Ureter (tissue), 1 donor: ENCODE measurements at places on chromosomes 3 and 15.

DNA sequence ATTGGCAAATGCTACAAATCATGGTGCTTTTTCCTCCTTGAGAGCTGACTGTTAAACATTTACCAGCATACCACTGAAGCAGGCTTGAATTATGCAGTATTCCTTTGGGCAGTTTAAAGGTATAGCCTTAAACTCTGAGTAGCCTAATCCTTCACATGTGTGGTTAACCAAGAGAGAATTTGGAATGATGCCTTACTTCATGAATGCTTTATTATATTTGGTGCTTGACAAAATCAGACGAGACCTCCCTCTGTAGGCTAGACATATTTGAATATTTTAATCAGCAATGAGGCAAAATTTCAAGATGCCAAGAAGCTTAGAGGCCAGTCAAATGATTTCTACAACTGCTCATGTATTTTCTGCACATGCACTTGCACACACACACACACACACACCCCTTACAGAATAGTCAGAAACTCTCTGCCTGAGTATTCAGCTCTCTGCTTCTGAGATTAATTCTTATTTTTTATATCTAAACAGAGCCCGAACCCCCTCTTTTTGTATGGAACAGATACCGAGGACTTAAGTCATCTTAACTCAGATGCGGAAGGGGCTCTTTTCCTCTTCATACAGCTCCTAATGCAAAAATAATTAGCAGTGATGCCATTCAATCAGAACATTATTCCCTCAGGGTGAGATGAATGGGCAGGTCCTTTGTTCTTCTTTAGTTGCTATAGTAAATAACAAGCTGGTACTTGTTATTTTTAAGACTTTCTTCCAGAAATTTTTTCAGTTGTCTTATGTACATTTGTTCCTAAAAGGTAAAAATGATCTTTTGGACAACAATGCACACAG lies 195.5 kb upstream of the TMC3 start:
- DNase-seq: no peak

DNA sequence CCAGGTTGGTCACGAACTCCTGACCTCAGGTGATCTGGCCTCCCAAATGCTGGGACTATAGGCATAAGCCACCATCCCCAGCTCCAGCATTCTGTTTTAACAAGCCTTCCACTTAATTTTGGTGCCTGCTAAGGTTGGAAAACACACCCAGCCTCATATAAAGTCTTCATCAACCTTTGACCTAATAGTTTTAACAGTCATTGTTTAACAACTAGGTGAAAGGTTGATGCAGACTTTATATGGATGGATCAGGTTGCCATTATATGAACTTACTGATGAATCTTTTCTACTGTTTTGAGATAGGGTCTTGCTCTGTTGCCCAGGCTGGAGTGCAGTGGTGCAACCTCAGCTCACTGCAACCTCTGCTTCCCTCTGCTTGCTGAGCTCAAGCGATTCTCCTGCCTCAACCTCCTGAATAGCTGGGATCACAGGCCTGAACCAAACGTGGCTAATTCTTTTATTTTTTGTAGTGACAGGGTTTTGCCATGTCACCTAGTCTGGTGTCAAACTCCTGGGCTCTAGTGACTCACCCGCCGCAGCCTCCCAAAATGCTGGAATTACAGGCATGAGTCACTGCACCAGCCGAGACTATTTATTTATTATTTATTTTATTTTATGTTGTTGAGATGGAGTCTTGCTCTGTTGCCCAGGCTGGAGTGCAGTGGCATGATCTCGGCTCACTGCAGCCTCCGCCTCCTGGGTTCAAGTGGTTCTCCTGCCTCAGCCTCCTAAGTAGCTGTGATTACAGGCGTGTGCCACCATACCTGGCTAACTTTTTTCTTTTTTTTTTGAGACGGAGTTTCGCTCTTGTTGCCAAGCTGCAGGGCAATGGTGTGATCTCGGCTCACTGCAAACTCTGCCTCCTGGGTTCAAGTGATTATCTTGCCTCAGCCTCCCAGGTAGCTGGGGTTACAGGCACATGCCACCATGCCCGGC lies 3.1 kb upstream of the RPAP1 start:
- DNase-seq: no peak

DNA sequence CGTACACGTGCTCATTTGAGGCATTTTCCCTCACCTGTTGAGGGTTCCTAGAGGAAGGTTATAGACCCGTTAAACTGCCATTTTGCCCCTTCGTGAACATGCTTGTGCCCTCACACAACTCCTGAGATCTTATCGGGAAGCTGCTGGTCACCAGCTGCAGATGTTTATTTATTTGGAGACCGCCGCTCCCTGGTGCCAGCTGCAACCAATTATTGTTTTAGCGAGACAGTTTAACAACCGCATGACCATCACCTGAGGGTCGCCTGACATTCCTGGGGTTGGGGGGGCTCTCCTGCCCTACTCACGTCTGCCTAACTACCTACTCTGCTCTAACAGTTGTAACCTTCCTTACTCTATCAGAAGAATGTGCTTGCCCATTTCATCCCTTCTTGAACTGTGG lies 292.5 kb downstream of the MCTP2 start:
- no peak for DNase-seq

DNA sequence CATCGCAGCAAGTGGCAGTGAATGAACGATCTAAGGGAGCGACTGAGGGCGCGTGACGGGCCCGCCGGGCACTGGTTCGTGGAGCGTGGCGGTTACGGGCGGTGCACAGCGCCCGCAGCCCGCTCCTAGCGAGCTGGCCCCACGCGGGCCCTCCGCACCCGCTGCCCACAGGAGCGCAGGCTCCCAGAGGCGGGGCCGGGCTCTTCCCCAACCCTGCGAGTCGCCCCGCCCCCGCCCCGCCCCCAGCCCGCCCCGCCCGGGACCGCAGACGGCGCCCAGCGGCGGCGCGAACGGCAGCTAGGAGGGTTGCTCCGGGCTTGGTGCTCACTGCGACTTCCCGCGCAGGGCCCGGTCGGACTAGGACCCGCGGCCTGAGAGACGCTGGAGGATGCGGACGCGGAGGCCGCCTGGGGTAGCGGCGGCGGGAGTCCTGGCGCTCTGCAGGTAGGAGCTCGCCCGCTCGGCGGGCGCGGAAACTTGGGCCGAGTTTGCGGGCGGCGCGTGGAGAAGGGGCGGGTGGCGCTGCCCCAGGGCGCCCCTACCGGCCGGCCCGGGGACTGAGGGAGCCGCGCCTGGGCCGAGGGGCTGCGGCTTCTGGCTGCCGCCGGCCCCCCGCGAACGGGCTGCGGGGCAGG lies at the start of gene C15orf39:
C15orf39 (plus strand) TSS at position 267 of the 635 bp plus-strand sequence. CDS start 4,167 bp downstream, outside the sequence.
- peak; percentile 76 for DNase-seq

GRCh38 chr3:16897254-16897926 lies 12.6 kb downstream of the PLCL2 start:
- DNase-seq: no peak

- no peak for DNase-seq
Measured at GRCh38 chr3:151864423-151865101, 8.9 kb upstream of the SUCNR1 start.

- DNase-seq: no peak
Measured at GRCh38 chr3:158100681-158101080, 5.5 kb downstream of the SHOX2 start.

DNA sequence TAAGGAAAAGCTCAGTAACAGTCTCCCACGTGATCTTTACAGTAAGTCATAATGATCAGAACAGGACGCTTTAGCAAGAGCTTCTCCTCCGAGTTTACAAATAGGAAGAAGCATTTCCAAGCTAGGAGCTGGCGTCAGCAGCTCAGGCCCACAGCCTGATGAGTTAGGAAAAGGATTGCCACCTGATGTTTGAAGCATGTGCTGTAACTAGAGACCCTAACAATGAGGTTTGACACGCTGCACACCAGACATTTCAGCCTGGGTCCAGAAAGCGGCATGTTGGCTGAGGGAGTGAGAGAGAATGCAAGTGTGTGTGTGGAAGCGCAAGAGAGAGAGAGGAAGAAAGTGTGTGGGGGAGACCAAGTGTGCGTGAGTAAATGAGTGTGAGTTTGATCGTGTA lies 47.3 kb downstream of the TLE3 start:
- no peak for DNase-seq

DNA sequence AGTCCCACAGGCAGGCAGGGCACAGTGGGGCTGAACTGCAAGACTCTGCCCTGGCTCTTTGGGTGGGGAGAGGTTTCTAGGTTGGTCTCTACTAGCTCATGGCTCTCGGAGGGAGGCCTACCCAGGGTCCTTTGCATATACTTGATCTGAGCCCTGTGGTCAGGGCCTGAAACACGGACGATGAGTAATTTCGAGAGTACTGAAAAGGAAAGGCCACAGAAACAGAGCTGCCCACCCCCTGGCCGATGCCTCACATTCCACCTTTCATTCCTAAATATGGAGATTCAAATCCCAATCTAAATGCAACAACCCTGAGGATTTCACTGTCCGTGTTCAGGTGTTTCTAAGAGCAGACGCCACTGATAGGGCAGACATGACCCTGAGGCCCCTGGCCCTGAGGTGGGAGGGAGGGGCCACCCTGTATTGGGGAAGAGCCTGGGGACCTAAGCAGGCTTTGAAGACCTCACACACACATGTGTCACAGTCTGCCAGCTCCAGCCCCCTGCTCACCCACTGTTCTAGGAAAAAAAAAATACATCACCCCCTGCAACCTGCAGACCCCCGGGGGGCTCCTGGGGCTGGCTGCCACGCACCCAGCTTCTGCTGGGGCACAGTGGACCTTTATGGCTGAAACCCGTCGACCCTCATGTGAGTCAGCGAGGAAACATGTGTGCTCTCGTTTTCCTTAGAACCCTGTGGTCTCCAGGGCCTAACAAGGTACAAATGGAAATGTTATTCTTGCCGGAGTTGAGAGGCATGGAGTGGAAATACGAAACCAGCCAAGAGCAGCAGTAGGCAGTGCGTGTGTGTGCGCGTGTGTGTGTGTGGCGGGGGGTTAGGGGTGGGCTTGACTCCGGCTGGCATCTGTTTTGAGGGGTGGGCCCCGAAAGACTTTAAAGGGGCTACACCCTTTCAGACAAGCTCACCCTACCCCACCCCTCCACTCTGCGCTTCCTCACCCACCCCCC lies 112.7 kb downstream of the CHSY1 start:
- DNase-seq: no peak

DNA sequence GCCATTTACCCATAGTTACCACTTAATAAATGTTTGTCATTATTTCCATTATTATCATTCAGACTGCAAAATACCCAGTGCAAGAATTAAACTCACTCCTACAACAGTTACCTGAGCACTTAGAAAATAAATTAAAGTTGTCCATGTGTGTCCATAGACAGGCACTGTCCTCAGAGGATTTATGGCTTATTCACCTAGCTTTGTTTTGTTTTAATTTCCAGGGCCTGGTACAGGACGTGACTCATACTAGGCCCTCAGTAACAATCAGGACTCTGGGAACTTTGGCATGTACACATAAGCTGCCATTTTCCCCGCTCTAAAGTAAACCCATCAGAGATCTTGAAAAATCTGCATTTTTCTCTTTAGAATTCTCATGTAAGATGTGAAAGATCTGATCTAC lies 458.5 kb upstream of the ARRDC4 start:
- DNase-seq: no peak

GRCh38 chr15:31136016-31136415 lies 34.5 kb upstream of the TRPM1 start:
- no peak for DNase-seq

DNA sequence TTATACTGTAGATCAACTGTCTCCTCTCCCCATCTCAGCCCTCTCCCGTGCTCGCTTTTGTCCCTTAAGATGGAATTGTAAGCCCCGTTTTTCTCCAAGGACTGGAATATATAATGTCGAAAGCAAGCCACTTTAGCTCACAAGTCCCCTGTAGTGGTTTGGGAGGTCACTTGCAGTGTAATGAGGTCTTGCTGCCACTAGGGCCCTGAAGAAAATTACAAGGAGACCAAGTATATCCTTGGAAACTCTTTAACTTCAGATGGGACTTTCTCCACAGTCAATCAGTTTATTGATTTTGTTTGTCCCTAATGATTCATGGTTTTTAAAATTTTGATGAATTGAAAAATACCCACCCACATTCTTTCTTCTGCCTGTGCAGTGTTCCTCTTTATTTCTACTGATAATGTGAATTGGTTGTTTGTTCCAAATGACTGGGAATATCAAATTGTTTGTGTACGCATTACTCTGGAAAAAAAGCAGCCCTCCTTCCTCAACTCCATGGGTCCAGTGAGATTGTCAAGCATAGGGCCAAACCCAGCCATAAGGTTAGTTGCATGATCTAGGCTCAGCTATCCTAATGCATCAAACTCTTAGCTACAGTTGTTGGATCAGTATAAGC lies 294.8 kb downstream of the MCTP2 start:
- no peak for DNase-seq

DNA sequence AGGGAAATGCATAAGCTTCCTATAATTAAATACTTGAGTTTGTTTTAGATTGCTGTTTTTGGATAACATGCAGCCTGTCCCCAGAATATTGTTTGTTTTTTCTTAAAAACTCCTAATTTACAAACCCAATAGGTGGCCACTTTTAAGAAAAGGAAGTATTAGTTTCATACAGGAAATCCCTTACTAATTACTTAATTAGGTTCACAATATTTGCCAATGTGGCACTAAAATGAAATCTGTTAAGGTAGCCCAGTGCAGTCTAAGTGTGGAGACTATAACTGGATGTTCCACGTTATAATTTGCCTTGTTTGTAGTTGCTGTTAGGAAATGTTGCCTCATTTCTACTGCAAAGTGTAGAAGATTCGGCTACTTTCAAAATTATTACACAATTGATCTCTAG lies 195.8 kb downstream of the BBX start:
- no peak for DNase-seq

- DNase-seq: no peak
Measured at GRCh38 chr3:101195951-101196713, 124.2 kb downstream of the IMPG2 start.

- no peak for DNase-seq
Measured at GRCh38 chr15:52163321-52164190, 27.6 kb downstream of the GNB5 start.
